ENCODE measurements at places on chromosomes 16 and 17.

DNA sequence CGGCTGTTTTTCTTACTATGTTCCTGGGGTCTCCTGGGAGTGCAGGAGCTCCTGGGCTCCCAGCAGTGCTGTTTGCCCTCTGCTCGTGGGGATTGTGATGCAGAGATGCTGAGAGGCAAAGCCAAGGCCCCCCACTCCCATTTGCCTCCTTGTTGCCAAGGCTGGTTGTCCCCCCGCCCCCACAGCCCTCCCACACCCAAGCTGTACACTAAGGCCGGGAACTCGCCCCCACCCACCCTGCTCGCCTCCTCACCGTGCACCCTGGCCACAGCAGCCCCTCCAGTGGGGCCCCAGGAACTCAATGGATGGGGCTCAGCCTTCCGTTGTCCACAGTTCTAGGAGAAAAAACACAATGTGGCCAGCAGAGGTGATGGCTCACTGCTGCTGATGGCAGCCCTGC lies 10.2 kb downstream of the NLRC3 start:
- no peak for DNase-seq

DNA sequence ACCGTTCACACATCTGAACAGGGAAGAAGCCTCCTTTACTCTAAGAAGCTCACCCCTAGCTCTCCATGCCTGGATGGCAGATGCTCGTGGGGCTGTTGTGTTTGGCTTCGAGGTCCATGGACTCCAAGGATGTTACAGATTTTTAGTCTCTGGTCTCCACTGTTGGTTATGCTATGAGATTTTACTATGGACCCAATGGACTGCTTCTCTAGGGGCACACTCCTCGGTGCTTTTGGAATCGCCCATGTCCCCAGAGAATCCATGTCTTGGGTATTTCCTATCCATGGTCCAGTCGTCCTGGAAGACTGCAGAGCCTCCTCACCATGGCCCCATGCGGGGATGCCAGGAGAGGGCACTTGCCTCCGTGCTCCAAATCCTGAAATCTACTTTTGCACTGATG lies 83.4 kb downstream of the KCNJ12 start:
- DNase-seq: no peak

DNA sequence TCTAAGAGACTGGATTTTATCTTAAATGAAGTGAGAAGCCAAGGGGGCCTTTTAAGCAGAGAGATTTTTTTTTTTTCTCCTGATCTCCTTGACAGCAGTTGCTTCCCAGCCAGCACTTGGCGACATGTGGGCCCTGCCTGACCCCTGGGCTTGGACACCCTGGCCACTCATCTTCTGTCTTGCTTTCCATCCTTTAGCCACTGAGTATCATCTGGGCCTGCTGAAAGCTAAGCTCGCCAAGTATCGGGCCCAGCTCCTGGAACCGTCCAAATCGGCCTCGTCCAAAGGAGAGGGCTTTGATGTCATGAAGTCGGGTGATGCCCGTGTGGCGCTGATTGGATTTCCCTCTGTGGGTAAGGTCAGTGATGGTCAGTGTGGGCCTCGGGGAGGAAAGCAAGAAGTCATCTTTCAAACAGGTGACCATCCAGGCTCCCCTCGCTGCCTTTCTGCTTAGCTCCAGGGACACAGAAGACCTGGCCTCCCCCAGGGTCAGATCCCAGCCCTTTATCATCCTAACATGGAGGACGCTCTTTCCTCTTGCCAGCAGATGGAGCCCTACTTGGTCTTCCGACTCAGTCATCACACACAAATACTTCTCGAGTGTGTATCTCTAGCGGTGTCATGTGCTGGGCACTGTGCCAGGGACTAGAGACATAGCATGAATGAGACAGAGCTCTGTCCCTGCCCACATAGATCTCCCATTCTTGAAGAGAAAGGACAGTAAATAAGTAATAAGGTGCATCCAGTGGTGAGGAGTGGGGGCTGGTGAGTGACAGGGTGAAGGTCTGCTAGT lies 6.1 kb downstream of the DRG2 start:
- no peak for DNase-seq

- no peak for DNase-seq
These were observed 41.6 kb downstream of the SPAG9 start for GRCh38 chr17:51079049-51079448.

DNA sequence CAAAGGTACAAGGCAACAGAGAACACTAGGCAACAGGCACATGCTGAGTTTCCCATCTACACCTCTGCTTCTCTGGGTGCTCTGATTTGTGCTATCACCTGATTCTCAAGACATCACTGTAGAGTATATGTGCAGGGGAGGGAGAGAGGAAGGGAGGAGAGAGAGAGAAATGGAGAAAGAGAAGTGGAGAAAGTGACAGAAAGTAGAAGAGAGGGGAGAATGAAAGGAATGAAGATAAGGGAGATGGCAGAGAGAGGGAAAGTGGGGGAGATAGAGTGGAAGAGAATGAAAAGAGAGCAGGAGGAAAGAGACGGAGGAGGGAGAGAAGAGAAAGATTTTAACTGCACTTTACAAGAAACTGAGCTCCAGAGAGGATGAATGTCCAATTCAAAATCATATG lies 340.7 kb upstream of the CDH5 start:
- no peak for DNase-seq

- DNase-seq: no peak
These were observed 32.4 kb downstream of the WIPI1 start for GRCh38 chr17:68424861-68425260.

GRCh38 chr16:49809062-49809461 lies 46.9 kb downstream of the ZNF423 start:
- DNase-seq: no peak

DNA sequence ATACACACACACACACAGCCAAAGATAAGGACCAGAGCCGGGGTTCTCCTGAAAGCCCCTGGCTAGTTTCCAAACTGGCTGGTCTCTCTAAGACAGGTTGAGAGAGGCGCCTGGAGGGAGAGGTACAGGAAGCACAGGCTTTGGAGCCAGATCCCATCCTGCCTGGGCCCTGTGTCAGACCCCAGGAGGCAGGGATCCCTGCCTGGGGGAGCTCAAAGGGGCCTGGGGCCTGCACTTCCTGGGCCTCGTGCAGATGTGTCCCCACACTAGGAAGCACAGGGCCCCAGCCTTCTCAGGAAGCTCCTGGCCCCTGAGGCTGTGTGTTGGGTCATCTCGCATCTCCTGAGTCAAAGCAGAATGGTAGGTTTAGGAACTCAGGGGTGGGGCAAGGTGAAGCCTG lies 16.0 kb downstream of the SLC5A10 start:
- no peak for DNase-seq

DNA sequence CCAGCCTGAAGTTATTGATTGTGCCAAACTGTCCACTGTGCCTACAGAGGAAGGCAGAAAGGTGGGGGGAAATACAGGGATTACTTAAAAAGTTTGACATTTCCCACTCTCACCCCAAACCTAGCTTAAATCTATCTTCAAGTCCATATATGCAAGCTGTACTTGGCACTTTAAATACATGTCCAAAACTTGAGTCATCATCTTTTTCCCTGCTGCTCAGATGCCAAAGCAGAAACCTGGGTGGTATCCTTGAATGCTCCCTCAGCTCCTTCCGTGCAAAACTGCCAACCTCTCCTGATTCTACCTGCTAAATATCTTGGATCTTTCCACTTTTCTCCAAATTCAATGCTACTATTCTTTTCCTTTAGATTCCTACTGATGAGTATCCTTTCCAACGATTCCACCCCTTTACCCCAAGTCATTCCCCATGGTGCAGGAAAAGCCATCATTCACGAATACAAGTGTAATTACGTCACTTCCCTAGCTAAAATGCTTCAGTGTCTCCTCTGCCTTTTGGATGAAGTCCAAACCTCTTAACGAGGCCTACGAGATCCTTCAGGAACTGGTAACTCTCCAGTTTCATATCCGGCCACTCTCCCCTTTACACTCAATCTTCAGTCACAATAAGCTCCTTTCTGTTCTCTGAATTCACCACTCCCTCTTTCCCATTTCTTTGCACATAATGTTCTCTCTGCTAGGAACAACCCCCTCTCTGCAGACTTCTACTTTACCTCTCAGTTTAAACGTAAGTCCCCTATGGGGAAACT lies 9.3 kb downstream of the BECN1 start:
- DNase-seq: no peak

- DNase-seq: no peak
These were observed 6.8 kb upstream of the OSGIN1 start for GRCh38 chr16:83946154-83946780.

DNA sequence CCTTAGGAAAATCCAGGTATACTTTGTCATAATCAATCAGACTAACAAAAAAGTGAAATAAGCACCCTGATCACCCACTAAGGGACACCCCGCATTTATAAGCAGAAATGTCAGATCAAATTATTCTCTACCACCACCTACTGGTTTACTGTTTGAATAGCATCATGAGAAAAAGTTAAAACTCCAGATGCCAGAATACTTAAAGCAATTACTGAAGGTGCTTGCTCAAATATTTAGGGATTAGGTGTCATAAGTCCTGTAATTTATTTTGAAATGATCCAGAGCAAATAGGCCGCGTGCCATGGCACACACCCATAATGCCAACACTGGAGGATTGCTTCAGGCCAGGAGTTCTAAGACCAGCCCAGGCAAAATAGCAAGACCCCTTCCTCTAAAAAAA lies 2.3 kb downstream of the TOP2A start:
- no peak for DNase-seq

- DNase-seq: peak; percentile 32
These were observed 8.9 kb downstream of the CALB2 start for GRCh38 chr16:71367241-71367976.

DNA sequence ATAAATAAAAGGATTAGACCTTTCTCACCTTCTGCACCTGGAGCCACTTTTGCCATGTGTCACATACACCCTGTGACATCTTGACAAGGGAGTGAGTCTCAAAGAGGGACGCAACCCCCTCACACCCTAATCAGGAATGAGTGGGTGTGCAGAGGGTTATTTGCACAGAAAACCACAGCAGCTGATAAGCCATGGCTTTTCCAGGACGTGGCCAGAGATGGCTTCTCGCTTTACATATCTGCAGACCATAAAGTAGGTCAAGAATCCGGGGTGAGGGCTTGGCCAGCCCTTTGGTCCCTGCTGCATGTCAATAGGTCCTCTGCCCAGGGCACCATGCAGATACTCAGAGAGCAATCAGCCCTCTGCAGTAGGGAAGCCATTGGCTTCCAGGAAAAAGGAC lies 2.4 kb upstream of the CD300LF start:
- DNase-seq: no peak

DNA sequence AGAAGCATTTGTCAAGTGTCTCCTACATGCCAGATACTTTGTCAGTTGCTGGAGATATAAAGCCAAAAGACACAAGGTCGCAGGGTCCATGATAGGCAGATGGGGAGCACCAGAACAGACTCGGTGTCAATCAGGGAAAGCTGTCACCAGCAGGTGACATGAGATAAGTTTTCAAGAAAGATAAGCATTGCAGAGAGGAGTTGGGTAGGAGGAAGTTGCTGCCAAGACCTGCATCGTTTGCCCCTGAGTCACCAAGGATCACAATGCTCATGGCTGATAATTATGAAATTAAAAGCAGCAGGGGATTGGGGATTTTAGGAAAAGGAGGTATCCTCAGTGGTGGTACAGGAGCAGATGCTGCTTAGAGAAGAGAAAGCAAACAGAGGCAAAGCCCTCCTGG lies 551.1 kb upstream of the CDH11 start:
- no peak for DNase-seq

DNA sequence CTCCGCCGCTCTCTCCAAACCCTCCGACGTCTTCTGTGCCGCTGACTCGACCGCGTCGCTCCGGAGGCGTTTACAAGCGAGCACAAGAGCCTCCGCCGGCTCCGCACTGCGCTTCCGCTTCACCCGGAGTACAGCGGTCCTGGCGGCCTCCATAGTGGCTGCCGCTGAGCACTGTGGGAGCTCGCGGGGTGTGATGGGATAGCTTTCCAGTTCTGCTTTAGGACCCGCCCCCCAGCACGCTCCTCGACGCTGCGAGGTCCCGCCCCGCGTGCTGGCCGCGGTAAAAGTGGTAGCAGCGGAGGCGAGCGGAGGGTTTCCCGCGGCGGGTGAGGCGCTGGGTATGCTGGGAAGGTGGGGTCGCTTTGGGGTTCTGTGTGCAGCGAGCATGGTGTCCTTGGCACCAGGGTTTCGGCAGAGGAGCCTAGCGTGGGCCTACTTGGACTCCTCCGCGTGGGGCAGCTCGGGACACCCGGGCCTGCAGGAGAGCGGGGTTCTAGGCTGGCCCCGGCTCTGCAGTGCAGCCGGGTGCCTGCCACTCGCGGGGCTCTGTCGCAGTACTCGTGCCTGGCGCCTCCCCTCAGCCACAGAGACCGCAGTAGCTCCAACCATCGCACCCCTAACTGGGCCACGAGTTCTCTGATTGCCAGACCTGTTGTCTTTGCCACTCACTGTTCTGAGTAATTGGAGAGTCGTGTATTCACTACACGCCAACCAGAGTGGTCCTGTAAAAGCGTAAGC lies at the start of the genes PRMT7 and SLC7A6OS:
PRMT7 (plus strand) TSS at position 246 of the 738 bp plus-strand sequence. CDS start 4,961 bp downstream, outside the sequence.
SLC7A6OS (minus strand) TSS at position 173 of the 738 bp plus-strand sequence; CDS start at position 153, 20 bp downstream.
- DNase-seq: peak; percentile 97

DNA sequence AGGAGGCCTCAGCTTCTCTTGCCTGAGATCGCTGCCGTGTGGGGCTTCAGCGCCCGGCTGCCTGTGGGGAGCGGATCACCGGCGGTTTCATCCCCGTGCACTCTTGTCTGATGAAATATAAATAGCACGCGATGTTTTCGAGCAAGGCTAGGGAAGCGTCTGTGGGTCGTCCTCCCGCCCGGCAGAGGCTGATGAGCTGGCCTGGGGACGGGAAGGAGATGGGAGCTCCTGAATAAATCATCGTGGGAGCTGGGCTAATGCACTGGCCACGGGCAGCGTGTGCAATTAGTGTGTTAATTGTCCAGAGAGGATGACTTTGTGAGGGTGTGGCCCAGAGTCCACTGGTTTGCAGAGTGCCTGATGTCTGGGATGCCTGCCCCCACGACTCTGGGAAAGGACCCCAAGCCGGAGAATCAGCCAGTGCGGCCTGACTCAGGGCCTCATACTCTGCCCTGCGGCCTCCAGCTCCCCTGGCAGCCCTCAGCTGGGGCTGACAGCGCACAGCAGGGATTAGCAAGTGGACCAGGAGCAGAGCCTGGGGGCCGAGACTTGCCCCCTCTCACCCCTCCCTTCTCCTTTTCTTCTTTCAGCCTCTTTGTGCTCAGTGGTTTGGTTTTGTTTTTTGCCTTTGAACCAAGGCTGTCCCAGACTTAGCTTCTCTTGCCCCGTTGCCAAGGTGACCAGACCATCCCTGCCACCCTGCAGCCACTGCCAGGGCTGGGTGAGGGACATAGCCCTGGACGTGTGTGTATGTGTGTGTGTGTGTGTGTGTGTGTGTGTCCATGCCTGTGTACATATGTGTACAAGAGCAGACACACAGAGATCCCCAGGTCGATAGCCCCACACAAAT lies 21.4 kb downstream of the KCNJ12 start:
- DNase-seq: no peak

DNA sequence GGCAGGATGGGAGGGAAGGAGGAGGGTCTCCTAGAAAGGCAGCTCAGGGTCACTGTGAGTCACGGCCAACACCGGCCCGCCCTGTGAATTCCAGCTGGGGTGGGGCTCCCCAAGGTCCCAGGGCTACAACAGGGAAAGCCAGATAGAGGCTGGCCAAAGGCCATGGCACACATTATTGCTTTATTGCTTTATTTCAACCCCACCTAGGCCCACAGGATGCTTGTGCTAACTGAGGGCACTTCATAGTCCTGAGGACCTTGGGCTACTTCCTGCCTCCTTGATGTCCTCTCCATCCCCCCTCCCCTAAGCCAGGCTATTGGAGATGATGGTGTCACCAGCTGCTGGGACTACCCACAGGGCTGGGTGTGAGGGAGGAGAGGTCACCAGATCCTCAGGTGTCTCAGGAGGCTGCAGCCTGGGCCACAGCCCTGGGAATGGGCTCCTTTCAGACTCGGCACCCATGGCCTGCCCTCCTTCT lies 26.1 kb downstream of the LRRC75A start:
- DNase-seq: no peak

Measured in frontal cortex (tissue), 4 donors.